Mesothelial cell of epicardium (in vitro differentiated cells): ENCODE measurements at places on chromosomes 2 and 18. TPM values are rescaled to one million over a fixed set of nuclear protein-coding genes. Genes with fewer than 3 reads are reported as not detected.
A peak's percentile ranks its signal among the peaks of the same experiment; 100 is the strongest.

GRCh38 chr2:145016711-145017110, 496.8 kb upstream of the ZEB2 start:
- H3K4me3 ChIP-seq: no peak overlapping the region
- no peaks in the 10 kb centered on the region for H3K36me3 ChIP-seq
- peaks cover 16% of the 10 kb centered on the region for H3K4me1 ChIP-seq
- H3K27ac ChIP-seq: no peak overlapping the region

The LYPD6B gene
- total RNA-seq: 27.2 to 30.6 TPM (median 28.8 TPM) in 3 replicates

- no peaks in the 10 kb centered on the region for H3K36me3 ChIP-seq
- H3K27me3 ChIP-seq: no peaks in the 10 kb centered on the region
- DNase-seq: no peak
- H3K4me3 ChIP-seq: no peak overlapping the region
- H3K4me1 ChIP-seq: peaks cover 58% of the 10 kb centered on the region
Measured at GRCh38 chr18:63186520-63187222, 132.9 kb downstream of the BCL2 start.

The PLEK gene
- total RNA-seq: not detected in 3 replicates

The UGT1A4 gene
- total RNA-seq: not detected in 3 replicates

The DNER gene
- not detected in 3 replicates for total RNA-seq

DNA sequence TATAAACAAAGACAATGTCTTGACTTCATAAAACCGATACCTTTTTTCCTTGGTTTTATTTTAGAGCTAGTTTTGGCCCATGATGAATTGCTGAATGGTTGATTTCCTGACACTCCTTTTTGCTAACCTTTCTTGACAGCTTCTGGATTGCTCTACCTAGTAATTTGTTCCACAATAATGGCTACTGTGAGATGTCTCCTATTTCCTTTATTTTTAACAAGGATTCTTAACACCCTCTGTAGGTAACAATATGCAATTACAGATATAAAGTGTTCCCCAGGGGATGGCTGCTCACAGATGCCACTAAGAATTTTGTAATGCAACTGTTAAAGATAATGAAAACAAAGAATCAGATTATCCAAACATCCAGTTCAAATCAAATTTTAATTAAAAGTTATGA, 100.8 kb upstream of the ATP5MC3 start:
- H3K27ac ChIP-seq: no peak overlapping the region
- no peak for DNase-seq
- H3K4me3 ChIP-seq: no peak overlapping the region
- H3K27me3 ChIP-seq: peaks cover 68% of the 10 kb centered on the region
- peaks cover 5% of the 10 kb centered on the region for H3K4me1 ChIP-seq

DNA sequence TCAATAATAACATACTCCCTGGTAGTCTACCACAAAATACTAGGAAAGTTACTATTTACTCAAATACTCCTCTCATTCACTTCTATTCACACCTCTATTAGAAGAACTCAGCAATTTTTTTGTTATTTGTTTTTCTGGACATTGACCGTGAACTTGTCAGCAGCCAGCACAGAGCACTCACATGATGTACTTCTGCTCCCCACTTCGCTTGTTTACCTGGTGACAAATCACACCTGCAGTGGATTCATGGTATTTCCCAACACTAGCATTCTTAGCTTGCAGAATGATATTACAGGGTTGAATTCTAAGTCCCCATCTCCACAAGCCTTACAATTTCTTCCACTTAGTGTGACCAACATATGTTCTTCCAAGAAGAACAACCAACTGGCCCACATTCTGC, 238.2 kb downstream of the SATB2 start:
- DNase-seq: no peak
- H3K27me3 ChIP-seq: no peaks in the 10 kb centered on the region
- no peaks in the 10 kb centered on the region for H3K4me1 ChIP-seq
- no peak overlapping the region for H3K27ac ChIP-seq
- no peak overlapping the region for H3K4me3 ChIP-seq

- H3K27me3 ChIP-seq: no peaks in the 10 kb centered on the region
- no peak overlapping the region for H3K27ac ChIP-seq
- H3K4me1 ChIP-seq: peaks cover 8% of the 10 kb centered on the region
- H3K4me3 ChIP-seq: no peak overlapping the region
Measured at GRCh38 chr18:73688851-73689711, 458.6 kb downstream of the FBXO15 start.

DNA sequence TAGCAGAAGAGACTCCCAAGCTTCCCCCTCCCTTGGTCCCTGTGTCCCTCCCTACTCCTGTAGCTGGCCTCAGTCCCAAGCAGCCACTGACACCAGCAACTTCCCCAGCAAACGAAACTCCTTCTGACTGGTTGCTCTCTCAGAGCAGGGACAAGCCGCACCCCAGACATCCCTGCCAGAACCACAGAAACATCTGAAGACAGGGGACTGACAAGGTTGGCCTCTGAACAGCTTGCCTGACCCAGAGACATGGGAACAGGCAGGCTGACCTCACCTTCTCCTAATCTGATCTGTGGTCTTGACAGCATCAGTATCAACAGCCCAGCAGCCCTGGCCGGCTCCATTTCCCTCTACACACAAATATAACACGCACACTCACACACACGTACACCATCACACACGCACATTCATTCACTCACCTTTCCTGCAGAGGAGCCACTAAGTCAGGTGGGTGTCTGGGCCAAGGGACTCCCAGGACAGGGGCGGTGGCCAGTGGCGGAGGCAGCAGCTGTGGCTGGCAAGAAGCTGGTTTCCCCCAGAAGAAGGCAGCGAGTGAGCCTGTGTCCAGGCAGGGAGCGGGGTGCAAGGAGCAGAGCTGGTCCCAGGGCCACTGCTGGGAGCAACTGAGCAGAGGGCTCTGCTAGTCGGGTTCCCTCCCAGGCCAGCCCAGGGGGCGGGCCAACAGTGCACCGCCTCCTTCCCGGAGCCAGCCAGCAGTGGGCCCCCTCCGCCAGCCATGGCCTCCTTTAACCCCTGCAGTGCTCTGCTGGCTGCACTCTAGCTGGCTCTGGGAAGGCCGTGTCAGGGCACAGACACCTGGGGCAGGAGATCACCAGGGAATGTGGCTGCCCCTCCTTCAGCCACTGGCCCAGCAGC, 59.1 kb downstream of the TNS1 start:
- H3K4me1 ChIP-seq: peaks cover 72% of the 10 kb centered on the region
- H3K4me3 ChIP-seq: peak overlapping the region; percentile 60
- peak; percentile 53 for DNase-seq
- H3K27ac ChIP-seq: peak overlapping the region; percentile 80

DNA sequence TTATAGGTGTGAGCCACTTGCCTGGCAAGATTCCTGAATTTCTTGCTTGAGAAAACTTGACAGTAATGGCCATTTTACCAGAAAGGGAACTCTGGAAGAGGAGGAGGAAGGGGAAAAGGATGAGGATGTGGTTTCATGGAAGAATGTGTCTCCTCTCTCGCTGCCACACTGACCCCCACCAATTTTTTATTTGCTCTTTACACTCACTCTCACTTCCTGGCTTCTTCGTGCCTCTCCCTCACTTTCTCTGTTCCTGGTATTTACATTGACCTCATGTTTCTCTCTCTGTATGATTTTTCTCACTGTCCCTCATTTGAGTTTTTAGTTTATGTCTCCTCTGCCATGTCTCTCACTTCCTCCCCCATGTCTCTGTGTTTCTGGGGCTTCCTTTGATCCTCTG, 134.5 kb upstream of the CAB39 start:
- H3K36me3 ChIP-seq: no peaks in the 10 kb centered on the region
- H3K27ac ChIP-seq: no peak overlapping the region
- no peak for DNase-seq
- H3K4me1 ChIP-seq: no peaks in the 10 kb centered on the region
- H3K4me3 ChIP-seq: no peak overlapping the region
- H3K27me3 ChIP-seq: peaks cover 9% of the 10 kb centered on the region

GRCh38 chr2:11676640-11677039, 6.6 kb upstream of the NTSR2 start:
- H3K4me3 ChIP-seq: no peak overlapping the region
- H3K27ac ChIP-seq: no peak overlapping the region
- peaks cover 74% of the 10 kb centered on the region for H3K27me3 ChIP-seq
- H3K36me3 ChIP-seq: no peaks in the 10 kb centered on the region
- peaks cover 16% of the 10 kb centered on the region for H3K4me1 ChIP-seq

DNA sequence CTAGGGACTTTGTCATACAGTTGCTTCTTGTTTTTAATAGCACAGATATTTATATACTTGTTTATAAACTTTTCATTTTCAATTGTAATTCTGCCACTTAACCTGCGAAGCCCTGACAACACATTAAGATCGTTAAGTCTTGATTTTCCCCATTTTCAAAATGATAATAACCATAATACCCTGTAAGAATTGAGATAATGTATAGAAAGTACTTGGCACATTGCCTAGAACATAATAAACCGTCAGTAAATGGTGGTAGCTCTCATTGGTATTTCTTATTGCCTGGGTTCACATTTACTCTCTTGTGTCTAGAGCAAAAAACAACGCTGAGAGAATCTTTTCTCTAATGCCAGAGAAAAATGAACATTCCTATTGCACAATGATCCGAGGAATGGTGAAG, 18.6 kb downstream of the PTCD3 start:
- no peaks in the 10 kb centered on the region for H3K4me1 ChIP-seq
- peaks cover 60% of the 10 kb centered on the region for H3K36me3 ChIP-seq
- no peak overlapping the region for H3K4me3 ChIP-seq
- no peak overlapping the region for H3K27ac ChIP-seq
- H3K27me3 ChIP-seq: no peaks in the 10 kb centered on the region

DNA sequence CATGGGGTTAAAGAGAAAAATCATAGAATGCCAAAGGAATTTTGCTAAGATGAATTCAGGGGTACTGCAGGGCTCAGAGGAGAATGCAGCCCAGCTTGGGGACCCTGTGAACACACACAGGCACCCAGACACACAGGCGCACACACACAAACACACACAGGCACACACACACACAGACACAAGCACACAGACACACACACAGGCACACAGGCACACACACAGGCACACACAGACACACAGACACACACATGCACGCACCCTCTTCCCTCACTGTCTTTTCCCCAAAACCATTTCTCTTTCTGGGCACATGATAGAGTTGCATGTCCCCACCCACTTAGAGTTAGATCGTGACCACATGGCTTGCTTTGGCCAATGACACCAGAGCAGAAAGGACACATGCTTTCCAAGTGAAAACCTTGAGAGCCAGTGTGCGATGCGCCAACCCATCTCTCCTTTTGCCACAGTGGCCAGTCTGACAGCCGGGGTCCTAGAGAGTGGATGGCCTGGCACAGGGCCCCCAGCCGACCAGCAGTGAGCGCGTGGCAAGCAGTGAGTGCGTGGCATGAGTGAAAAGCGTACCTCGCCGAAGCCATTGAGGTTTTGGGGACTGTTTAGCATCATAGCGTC, 163.3 kb downstream of the KLHL29 start:
- H3K4me3 ChIP-seq: no peak overlapping the region
- H3K4me1 ChIP-seq: peaks cover 3% of the 10 kb centered on the region
- H3K27me3 ChIP-seq: no peaks in the 10 kb centered on the region
- H3K27ac ChIP-seq: no peak overlapping the region
- DNase-seq: no peak

GRCh38 chr2:204892506-204893255, 347.4 kb downstream of the PARD3B start:
- no peak overlapping the region for H3K4me3 ChIP-seq
- no peak overlapping the region for H3K27ac ChIP-seq
- peaks cover 7% of the 10 kb centered on the region for H3K4me1 ChIP-seq
- no peak for DNase-seq
- H3K36me3 ChIP-seq: no peaks in the 10 kb centered on the region

DNA sequence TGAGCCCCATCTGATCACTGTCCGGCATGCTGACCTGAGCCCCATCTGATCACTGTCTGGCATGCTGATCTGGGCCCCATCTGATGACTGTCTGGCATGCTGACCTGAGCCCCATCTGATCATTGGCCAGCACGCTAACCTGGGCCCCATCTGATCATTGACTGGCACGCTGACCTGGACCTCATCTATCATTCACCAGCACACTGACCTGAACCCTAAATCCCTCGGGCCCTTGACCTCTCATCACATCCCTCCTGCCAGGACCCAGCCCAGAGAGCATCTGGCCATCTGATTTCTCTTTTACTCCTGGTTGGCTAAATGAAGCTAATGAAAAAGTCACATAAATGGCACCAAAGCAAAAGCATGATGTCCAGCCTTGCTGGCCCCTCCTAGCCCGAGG, 207.1 kb downstream of the NDUFA10 start:
- H3K4me1 ChIP-seq: peaks cover 9% of the 10 kb centered on the region
- peak; percentile 24 for DNase-seq
- H3K36me3 ChIP-seq: no peaks in the 10 kb centered on the region

DNA sequence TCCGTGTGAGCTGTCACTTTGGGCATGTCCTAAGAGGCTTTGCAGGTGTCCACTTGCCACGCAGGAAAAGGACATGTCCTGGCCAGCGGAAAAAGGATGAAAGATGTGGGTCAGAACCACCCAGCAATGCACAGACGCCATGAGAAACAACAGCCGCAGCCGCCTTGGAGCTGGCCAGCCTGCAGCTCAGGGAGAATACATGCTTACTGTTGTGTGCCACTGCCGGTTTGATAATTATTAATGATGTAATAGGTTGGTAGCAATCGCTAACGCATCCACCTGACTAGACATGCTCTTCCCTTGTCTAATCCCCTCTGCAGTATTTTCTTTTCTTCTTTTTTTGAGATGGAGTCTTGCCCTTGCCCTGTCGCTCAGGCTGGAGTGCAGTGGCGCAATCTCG, 221.7 kb downstream of the HAUS1 start:
- H3K27ac ChIP-seq: no peak overlapping the region
- no peak overlapping the region for H3K4me3 ChIP-seq
- no peaks in the 10 kb centered on the region for H3K36me3 ChIP-seq
- peaks cover 19% of the 10 kb centered on the region for H3K4me1 ChIP-seq
- peaks cover 17% of the 10 kb centered on the region for H3K27me3 ChIP-seq
- DNase-seq: no peak

The REG1B gene
- not detected in 3 replicates for total RNA-seq

GRCh38 chr2:165924946-165925345, 28.6 kb downstream of the TTC21B start:
- H3K4me3 ChIP-seq: no peak overlapping the region
- no peak for DNase-seq

DNA sequence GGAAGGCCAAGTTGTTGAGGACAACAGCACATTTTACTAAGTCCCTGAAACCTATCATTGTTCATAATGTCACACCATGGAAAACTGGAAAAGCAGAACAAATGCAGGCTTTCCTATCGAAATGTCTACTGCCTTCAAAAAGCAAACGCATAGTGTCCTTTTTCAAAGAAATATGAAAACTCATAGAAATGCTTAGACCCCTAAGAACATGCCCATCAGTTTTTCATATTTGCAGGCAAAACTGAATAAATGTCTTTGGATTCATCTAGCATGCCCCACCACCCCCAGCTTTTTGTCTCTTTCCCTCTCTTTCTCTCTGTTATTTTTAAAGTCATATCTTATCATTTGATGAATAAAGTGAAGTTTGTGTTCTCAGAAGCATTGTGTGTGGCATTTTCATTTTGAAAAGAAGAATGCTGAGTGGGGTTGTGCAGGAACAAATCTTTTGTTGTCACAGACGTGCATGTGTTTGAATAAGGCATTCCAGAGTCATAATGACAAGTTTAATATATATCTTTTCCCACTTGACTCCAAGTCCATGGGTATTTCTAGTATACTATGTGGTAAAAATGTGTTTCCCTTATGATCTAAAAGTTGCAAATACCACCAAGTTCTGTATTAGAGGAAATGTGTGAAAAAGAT, 2180.0 kb upstream of the PIK3C3 start:
- H3K4me1 ChIP-seq: peaks cover 10% of the 10 kb centered on the region
- no peak overlapping the region for H3K4me3 ChIP-seq
- H3K36me3 ChIP-seq: no peaks in the 10 kb centered on the region
- no peak for DNase-seq

The UNC80 gene
- 0.38 to 0.59 TPM (median 0.55 TPM) in 3 replicates for total RNA-seq

The TEKT4 gene
- not detected in 3 replicates for total RNA-seq
